Kidney (tissue), 22 donors: ENCODE measurements at places on chromosomes 1 and 21.

- DNase-seq, result no peak
Measured at GRCh38 chr21:29888437-29888836, 51.4 kb downstream of the GRIK1 start.

DNA sequence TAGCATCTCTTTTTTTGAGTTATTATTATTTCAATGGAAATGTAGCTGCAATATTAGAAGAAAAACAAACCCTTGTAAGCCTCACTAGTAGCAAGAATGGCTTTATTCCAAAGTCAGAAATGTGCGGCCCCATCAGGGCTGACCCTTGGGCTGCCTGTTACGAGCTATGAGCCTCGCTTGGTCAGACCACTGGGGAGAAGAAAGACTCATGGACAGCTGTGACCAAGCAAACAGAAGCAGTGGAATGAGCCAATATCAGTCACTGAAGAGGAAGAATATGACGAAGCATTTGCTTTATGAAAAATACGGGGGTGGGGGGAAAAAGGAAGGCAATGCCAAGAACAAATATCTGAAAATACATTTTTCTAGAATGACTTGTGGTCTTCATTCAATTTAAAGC, 504.5 kb downstream of the LMO4 start:
- peak; percentile 61 for DNase-seq

DNA sequence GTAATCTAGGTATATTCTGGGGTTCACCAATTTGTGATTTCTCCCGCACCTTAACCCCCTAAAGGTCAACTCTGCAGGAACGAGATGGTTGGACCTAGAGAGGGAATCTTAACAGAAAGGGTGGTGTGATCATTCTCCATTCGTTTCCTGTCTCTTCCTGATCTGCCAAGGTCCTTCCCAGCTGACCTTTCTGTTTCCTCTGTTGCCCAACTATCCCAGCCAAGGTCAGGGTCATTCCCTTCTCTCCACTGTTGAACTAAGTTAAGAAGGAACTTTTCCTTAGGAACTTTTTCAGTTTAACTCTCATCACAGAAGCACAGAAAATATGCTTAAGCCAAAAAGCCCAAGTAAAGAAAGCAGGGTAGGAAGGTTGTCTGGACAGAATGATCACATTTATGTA, 49.3 kb downstream of the KAZN start:
- DNase-seq, result no peak

DNA sequence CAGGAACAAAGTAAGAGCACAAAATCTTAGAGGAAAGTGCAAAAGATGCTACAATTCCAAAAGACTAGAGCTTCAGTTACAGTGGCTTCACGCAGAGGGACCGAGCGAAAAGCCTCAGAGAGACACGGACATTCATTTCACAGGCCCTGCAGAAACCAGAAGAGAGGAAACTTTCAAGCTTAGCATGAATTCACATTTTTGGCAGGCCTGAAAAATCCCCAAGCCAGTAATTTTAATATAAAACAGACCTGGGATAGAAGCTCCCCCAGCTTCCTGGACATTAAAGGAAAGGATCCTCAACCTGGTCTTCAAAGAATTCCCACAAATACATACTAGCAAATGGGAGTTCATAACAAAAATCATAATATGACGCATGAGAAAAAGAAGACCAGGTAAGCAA, 66.2 kb downstream of the HSF2BP start:
- no peak for DNase-seq

DNA sequence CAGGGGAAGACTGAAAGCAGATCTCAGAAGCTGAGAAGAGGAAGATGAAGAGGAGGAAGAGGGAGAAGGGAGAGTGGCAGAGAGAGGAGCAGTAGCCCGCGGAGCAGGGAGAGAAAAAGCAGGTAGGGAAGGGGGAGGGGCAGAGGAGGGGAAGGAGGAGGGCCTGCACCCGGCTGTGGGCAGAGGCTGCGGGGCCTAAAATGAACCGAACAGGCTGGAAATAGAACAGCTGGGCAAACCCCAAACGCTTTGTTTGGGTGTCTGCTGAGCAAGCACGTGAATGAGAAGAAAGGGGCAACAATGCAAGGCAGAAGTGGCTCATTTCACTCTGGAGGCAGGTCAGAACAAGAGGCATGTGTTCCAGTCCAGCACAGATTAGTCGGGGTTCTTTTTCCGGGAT, 33.5 kb downstream of the KCNC4 start:
- no peak for DNase-seq

DNA sequence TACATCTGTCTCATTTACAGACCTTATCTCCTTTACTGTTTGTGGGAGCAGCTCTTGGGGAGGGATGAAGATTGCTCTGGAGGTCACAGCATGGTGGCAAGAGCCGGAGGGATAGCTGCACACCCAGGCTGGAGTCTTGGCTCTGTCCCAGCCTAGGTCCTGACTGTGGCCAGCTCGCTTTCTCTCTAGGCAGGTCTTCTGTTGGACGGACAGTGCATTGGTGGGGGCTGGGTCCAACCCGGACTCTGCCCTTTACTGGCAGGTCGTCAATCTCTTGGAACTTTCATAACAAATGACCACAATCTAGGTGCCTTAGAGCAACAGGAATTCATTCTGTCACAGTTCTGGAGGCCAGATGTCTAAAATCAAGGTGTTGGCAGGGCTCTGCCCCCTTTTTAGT, 319.8 kb upstream of the C1orf174 start:
- DNase-seq, result no peak

DNA sequence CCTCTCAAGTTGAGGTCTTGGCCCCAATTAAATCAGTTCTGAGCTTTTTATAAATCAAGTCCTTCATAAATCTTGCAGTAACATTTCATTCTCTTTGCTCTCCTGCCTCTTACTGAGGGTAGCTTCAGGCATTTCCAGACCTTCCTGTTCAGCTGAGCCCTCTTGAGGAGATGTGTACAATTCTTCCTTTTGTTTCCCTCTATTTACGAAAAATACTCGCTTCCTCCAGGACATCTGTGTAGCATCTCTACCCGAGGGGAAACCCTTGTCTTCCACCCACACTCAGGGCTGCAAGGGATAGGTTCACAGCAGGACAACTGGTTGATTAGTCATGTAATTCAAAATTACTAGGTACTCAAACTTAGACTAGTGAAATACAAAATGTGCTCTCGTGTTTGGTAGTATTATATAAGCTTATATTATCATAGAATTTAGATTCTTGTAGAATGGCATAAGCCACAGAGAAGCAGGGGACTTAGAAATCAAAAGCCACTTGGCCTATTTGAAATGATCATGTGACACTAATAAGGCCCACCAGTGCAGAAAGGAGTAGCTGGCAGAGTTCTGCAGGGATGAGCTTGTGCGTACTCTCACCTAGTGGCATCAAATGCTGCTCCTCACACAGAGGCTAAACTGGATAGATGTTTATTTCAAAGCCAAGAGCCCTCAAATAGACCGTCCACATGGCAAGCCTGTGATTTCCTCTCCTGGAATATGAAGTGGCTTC, 126.7 kb downstream of the GDAP2 start:
- no peak for DNase-seq

DNA sequence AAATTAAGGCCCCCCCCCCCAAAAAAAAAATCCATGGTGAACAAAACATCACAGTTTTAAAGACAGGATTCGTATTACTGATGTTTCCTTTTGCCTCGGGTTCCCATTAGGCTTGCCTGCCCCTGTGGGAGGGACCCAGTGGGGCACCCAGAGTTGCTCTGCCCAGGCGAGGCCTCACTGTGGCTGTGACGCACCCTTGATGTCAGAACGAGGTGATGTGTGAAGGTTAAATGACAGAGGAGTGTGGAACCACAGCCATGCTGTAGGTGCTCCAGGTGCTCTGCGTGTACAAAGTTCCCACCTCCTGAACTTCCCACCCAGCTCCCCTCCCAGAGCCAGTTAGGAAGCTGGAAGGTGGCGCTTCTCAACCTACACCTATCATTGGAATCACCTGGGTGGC, 37.9 kb downstream of the GRHL3 start:
- DNase-seq, result no peak

- no peak for DNase-seq
Measured at GRCh38 chr1:150121236-150121862, 28.4 kb upstream of the PLEKHO1 start.

DNA sequence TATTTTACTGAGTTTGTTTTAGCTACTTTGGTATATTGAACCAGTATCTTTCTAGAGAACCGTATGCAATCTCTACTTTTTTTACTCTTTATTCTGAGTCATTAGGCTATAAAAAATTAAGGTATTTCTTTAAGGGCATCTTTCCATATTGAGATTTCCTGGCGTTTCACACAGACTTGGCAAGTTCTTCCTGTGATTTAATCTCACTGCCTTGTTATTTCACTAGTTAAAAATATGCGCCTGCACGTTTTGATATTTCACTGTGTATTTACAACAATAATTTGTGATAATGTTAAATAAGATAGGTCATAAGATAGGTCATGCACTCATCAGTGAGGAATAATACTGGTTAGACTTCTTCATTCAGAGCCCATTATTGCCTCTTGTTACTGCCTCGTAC, 16.2 kb upstream of the CR1L start:
- no peak for DNase-seq

DNA sequence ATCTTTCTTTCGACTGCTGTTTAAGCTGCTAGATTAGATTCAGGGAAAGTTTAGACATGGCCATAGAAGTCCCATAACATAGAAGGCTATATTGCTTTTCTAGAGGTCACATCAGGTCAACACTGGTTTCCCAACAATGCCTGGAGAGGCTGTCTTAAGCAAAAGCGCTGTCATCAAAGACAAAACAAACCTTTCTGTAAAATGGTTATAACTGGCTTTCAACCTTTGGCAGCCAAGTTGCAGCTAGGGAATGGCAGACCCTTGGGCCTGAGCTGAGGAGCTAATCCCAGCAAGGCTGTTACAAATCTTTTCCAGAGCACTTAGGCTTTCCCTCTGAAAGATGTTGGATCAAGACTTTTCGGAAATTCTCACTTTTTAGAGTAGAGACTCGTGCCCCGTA, 11.2 kb upstream of the ABCA4 start:
- DNase-seq, result no peak

DNA sequence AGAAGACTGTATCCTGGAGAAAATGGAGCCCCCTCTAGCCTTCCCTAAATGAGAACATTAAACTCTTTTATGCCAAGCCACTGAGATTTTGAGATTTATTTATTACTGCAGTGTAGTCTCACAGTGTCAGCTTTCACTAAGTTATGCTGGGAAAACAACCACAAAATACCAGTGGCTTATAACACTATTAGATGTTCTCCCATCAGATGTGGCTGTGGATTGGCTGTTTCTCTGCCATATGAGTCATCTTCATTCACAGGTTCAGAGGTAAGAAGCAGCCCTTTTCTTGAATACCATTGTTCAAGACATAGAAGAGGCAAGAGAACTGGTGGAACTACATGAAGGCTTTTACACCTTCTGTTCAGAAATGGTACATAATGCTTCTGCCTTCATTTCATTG, 32.1 kb upstream of the ST6GALNAC5 start:
- no peak for DNase-seq

DNA sequence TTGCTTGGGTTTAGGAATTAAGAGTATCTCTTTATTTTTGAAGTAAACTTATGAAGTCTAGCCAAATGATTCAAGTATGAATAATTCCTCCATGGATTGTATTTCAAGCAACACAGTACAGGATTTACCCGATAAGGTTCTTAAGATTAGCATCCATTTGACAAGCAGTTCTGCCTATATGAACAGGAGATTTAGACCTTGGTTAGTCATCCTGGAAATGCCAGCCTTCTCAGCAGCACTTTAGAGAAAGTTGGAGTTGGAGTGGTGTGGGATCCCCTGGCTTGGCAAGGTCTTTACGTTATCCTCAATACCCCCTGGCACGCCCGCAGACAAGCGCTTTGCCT, 1.6 kb downstream of the BCAR3 start:
- no peak for DNase-seq

DNA sequence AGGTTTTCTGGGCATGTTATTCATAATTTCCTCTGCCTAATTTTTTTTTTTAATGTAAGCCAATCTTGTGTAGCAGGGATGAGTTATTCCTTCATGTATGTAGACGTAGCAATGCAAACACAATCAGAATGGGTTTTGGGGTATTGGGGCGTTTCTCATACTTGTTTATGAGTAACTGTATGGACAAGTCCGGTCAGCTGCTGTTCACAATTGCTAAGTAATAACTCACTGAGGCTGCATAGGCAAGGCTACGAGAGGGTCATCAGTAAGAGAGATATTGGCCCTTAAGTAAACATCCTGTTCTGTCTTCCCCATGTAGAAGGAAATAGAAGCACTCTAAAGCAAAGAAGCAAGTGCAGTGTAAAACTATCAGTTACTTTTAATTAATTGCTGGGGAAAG, 9.5 kb upstream of the TARS2 start:
- DNase-seq, result no peak

GRCh38 chr21:33330726-33331125, 6.0 kb downstream of the IFNAR1 start:
- DNase-seq, result no peak

DNA sequence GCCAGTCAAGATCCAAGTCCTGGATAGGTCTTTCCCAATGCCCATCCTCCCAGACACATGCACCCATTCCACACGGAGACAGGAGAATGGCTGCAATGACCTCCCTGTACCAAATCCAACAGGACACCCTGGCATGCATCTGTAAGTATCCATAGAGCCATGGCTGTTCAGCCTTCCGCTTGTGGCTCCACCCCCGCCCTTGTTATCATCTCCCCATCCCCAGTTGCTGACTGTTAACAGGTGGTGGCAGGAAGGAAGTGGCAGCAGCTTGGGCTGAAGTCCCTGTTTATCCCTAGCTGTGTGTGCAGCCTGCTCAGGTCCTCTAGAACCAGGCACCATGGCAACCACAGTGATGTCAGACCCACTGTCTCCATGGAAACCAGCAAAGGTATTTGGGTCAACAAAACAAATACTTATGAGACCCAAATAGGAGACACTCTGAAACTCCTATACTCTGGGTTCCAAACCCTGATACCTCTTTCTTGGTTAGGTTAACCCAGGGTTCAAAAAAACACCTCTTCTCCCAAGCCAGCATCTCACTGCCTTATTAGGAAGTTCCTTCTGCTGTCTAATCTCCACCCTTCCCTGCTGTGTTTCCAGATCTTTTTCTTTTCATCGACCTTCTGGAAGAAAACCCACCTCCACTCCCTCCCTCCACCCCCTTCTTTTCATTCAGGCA, 721 bp downstream of the PBXIP1 start:
- peak; percentile 88 for DNase-seq

DNA sequence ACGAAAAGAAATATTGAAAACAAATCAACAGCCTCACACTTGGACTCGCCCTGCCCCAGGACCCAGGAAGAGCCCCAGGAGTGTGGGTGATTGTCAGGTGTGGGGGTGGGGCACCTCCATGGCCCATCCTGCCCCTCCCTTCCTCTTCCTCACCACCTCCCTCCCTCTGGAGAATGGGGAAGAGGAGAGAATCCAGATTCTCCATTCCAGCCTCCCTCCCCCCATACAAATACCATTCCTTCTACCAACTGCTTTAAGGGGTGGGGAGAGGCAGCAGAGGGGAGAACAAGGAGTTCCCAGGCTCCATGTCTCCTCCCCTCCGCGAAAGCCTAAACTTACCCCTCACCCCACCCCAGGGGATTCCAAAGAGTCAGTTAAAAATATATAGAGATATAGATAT, 36.7 kb downstream of the MEF2D start:
- DNase-seq, result no peak

DNA sequence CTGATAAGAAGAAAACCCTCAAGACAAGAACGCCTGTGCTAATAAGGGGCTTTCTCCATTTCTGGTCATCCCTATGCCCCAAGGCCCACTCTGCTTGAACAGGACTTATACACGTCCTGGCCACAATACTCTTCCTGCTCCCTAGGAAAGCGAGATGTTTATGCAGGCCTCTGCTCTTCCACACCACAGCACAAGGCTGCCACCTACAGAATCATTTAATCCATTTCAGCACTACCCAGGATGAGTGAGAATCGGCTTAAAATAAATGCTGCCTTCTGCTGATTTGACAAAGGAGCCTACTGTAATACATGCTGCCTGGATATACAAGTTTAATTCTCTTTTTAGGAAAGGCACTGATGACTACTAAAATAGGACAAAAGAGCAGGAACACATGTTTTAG, 29.4 kb downstream of the FRRS1 start:
- peak; percentile 37 for DNase-seq
